ENCODE measurements at places on chromosomes 12 and 14.

- no peak for DNase-seq
Observed at GRCh38 chr12:104756901-104757300, 201.2 kb downstream of the SLC41A2 start.

GRCh38 chr14:95619785-95620417, 66.3 kb upstream of the TCL1B start:
- DNase-seq: peak; percentile 43

DNA sequence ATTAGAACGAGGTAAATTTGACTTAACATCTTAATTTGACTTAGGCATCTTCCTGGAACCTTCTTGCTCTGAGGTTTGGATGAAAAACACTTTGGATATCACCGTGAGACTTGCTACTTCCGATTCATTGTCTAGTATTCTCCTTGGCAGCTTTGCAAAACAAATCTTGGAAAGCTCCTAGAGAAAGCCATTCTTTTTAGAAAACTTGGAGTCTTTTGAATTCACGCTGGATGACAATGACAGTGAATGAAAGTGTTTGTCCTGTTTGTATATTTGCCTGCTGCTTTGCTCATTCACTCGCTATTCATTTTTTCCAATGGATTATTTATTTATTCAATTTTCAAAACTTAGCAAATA, 222.1 kb upstream of the HMGA2 start:
- no peak for DNase-seq

GRCh38 chr12:115209230-115209629, 525.3 kb upstream of the TBX3 start:
- no peak for DNase-seq

DNA sequence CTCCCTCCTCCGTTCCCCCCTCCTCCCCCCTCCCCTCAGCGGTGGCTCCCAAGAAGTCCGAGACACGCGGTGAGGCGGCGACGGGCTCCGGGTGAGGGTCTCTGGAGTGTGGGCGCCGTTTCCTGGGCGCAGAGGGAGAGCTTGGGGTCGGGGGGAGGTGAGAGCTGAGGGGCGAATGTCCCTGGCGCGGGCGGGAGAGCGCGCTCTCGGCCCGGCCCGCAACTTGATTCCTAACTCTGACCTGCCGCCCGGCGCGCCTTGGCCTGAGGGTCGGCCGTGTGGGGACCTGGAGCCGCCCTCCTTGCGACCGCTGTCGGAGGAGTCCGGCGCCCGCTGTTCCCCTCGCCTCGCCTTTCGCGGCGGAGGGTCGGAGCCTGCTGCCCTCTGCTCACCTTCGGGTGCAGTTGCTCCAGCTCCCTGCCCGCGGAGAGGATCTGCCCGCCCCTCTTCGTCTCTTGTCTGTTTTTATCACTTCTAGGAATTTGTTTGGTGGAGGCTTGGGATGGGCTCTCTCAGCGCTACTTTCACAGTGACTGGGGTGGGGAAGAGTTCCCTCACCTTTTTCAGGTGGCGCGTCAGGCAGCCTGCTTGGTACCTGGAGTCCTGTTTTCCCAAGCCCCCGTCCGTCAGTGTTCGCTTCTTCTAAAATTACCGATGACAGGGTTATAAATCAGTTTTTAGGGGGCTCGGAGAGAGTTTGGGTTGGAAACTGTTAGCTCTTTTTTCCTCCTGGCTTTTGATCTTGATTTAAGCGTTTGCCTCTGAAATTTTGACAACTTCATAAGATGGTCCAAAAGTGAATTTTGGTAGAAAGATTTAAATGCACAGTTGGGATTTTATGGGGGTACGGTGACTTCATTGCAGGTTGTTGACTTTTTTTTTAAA, 495 bp downstream of the ADIPOR2 start:
- peak; percentile 21 for DNase-seq

DNA sequence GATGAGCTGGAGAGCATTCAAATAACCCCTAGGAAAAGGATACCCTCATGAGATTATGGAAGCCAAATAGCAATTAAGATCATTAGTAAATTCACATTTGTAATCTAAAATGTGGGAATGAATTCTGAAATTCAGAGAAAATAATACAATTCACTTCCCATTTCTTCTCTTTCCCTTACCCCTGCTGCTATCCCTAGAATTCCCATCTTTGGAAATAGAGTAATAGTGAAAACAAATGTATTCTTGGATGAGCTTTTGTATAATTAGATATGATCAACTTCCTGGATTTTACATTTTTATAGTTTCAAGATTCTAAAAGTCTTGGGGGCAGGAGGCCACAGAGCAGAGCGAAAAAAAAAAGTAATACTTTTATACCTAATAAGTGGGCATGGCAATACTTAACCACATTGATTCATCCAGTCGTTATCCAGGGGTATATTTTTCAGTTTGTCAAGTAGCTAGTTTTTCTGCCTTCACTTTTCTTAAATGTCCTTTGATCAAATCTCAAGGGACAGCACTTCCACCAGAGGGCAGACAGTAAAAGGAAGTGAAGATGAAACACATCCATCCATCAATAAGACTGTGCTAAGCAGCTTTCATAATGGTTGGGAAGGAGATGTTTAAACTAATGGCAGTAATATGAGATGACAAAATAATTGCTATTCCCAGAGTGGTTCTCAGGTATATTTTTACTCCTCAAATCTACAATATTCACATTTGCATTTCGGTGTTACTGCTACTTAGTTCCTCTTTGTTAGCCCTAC, 401.3 kb downstream of the DIO2 start:
- DNase-seq: no peak

- no peak for DNase-seq
Observed at GRCh38 chr12:26196421-26196716, 996 bp downstream of the SSPN start.

DNA sequence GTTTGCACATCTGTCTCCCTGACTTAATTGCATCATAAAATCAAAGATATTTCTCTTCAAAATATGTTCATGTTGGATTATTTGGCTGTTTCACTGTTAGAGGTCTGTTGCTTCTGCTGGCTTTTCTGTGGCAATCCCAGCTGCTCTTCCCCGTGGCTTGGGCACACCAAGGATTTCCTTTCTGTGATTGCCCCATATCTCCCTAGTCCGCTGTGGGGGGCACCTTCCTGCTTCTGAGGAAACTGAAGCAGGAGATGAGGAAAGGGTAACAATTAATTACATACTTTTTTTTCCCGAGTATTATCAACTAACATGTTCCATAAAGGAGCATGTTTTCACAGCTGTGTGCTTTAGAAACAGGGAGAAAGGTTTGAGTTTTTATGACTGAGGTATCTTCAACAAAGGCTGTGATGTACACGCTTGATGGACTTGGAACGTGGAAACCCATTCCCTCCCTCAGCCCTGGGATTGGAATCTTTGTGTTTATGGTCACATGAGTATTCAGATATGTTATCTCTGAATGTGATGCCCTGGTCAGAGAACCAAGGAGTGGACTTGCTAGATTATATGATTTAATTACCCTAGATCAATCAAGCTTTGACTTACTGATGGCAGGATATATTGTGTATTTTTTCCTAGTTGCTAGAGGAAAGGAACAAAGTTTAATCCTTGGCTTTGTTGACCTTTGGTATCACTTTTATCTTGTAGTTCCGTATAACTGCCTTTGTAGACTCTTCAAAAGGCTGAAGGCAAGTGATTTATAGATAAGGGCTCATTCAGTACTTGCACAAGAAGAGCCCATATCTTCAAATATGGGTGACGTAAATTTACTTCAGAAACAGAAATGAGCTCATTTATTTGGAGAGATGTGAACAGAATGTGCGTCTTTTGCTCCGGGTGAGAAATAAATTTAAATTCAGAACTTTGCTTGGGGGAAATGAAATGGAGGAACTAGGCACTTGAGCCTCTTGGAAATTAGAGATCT, 46.7 kb downstream of the BORCS5 start:
- no peak for DNase-seq

DNA sequence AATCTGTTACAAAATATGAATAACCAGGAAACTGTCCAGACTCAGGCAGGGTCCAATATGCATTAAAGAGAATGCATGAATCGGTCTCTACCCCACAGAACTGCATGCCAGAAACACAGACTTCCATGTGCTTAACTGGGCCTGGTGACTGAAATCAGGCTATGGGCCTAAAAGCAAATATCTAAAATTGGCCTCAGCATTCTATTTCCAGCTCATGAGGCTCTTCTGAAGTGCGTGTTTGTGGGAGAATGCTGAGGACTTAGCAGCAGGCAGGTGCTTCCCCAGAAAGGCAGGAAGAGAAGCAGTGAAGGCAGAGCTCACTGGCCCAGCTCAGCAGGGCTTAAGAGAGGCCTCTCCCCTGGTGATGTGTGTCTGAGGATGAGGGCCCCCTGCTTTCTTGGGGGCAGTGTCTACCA, 48.5 kb downstream of the ADGRD1 start:
- no peak for DNase-seq

GRCh38 chr14:97306760-97307246, 509.6 kb downstream of the VRK1 start:
- DNase-seq: no peak

DNA sequence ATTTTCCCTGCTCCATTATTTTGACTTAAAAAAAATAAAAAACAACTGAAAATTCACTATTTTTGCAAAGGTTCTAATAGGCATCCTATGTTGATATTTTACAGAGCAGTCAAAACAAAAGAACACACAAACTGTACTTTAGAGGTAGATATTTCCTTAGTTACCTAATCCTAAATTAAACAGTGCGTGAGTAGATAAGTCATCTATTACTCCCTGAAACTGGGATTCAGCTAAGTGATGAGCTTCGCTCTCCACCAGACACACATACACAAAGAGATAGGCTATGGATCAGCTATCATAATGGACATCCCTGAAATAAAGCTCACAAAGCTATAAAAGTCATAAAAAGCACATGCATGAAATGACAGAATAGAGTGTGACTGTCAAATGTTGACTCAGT, 398.7 kb downstream of the SOX5 start:
- no peak for DNase-seq

DNA sequence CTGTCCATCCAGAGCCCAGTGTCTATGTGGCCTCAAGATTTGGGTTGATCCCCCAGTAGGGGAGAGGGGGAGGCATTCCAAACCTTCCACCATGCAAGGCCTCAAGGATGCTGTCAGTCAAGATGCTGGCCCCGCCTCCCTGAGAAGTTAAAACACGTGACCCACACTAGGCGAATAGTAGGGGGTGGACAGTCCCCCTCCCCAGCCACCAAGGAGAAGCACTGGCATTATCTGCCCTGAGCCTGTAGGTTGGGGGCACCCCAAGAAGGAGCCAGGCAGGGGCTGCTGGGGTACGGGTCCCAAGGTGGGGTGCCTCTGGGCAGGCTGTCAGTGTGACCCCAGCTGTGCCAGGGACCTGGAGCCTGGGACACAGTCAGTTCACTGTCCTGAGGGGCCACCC, 2.3 kb downstream of the SLC25A29 start:
- no peak for DNase-seq

GRCh38 chr14:100443603-100444002, 120.5 kb downstream of the SLC25A47 start:
- DNase-seq: no peak

GRCh38 chr14:88137327-88137726, 132.4 kb downstream of the GPR65 start:
- DNase-seq: no peak

- peak; percentile 98 for DNase-seq
Observed at GRCh38 chr12:26402648-26403047, 207.3 kb downstream of the SSPN start.

DNA sequence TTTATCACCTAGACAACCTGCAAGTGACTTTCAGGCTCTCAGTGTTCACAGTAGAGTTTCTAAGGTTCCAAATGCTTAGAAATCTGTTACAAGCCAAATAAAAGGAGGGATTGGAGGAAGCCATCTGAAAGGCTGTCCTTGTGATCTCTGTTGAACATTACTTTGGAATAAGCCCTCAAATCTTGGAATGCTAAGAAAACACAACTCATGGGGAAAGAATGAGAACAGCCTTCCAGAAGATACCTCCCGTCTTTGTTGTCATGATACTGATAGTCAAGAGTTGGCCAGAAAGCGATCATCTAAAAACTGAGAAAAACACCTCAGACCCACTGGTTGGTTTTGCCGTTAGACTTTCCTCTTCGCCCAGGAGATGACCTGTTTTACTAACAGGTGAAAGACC, 44.4 kb upstream of the KCNK13 start:
- DNase-seq: no peak

GRCh38 chr14:32049361-32050088, 27.6 kb upstream of the ARHGAP5 start:
- DNase-seq: no peak

GRCh38 chr14:104246401-104247335, 108.3 kb downstream of the KIF26A start:
- DNase-seq: no peak

DNA sequence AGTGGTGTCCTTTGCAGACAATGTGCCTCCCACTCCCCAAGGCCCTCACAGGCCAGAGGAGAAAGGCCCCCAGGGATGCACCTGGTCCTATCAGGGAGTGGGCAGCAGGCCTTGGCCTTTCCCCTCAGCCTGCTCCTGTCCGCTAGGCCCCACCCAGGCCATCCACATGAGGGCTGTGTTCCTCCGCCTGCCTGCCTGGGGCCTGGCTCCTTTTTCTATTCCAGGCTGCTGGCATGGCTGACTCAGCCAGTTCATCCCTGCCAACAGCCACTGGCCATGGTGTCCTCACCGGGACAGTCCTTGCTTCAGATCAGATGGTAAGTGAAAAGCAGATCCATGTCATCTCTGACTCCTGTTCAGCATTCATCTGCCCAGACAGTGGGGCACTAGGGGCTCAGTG, 13.4 kb downstream of the ISM2 start:
- no peak for DNase-seq

DNA sequence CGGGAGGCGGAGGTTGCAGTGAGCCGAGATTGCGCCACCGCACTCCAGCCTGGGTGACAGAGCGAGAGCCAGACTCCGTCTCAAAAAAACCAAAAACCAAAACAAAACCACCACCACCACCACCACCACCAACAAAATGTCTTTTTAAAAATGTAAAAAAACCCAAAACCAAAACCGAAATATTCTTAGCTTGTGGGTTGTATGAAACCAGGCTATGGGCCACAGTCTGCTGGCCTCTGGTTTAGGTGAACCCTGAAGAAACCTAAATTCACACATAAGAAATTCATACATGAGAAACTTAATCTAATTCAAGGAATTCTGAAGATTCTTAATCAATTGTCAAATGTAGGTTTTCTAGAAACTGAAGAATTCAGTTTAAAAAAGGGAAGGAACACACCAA, 37.6 kb downstream of the INSM2 start:
- DNase-seq: no peak
